ENCODE measurements at places on chromosomes 16 and 17.

GRCh38 chr17:43548689-43549379, 2.7 kb upstream of the ETV4 start:
- no peak for DNase-seq

DNA sequence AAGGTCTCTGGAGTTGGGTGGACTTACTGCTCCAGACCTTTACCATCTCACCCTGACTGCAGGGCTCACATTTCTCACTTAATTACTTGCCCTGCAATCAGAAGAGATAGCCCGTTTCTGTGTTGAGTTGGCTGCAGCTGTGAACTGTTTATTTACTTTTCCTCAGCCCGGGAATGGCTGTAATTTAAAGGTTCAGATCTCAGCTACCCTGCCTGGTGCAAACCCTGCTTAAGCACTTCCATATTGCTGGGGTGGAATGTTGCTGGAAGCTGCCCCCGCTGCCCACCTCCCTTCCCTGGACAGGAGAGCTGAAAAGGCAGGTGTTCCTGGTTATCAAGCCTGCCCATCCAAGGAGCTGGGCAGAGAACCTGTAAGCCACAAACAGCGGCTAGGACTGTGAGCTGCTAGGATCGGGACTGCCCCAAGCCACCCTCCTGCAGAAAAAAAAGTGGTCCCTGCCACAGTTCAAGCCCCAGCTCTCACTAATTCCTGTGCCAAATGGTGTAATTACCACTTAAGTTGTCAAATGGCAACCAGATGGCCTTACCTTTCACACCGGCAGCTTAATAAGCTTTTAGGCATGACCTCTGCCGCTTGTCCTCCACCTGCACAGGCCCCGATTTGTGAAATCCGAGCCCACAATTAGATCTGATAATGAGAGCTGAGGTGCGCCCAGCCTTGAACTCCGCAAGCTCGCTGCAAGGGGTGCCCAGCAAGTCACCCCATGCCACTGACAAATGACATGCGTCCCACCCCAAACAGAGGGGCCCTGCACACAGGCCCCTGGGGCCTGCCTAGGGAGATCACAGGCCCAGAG, 269.8 kb downstream of the C16orf95 start:
- no peak for DNase-seq

- DNase-seq = no peak
Observed at GRCh38 chr16:58124601-58124915, 4.6 kb downstream of the CFAP20 start.

- no peak for DNase-seq
Observed at GRCh38 chr16:49602201-49602975, 228.8 kb downstream of the C16orf78 start.

GRCh38 chr17:39090400-39090799, 61.0 kb downstream of the PLXDC1 start:
- DNase-seq = no peak

- no peak for DNase-seq
Observed at GRCh38 chr17:17780922-17781590, 55.7 kb downstream of the SREBF1 start.

- no peak for DNase-seq
Observed at GRCh38 chr16:72123426-72123825, 29.8 kb downstream of the DHX38 start.

DNA sequence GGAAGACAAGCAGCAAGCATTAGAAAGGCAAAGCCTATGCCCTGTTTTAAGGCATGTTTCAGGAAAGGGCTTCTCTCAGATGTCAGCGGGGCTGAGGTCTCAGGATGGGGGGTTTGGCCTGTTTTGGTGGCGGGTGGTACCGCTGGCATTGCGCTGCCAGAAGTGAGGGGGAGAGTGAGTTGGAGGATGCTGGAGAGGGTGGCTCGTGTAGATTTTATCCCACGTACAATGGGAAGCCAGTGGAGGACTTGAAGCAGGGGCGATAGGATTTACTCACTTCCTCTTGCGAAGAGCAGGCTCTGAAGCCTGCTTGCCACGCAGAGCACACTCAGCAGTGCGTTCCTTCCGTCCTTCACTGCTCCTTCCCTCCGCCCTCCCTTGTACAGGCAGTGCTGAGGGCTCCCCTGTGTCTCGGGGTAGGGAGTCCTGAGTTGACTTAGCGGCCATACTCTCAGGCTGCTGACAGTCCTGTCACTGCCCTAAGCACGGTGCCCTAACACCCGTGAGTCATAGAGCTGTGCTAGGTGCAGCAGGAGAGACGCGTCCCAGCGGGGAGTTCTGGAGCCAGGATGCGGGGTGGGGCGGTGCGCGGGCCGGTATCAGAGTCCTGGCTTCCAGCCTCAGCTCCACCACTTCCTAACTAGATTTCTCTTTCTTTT, 113.1 kb downstream of the SNX29 start:
- no peak for DNase-seq

GRCh38 chr17:79147746-79148506, 73.3 kb downstream of the ENGASE start:
- DNase-seq = no peak

- DNase-seq = no peak
Observed at GRCh38 chr16:56601325-56601724, 7.1 kb upstream of the MT2A start.

DNA sequence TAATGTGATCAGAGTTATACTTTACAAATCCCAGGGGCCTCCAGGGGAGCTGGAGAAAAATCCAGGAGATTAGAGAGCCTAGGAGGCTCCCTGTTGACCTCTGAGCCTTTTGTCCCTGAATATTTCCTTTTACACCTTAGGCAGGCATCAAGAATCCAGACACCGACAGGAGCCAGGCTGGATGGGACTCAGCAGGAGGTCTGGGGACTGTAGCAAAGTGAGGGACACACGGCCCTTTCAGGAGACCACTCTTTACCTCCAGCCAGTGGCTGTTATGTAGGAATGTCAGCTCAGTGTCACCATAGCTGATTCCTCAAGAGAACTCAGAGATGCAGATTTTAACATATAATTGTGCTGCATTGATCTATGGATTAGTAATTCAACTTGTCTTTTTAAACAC, 198.4 kb downstream of the SHISA9 start:
- DNase-seq = no peak

DNA sequence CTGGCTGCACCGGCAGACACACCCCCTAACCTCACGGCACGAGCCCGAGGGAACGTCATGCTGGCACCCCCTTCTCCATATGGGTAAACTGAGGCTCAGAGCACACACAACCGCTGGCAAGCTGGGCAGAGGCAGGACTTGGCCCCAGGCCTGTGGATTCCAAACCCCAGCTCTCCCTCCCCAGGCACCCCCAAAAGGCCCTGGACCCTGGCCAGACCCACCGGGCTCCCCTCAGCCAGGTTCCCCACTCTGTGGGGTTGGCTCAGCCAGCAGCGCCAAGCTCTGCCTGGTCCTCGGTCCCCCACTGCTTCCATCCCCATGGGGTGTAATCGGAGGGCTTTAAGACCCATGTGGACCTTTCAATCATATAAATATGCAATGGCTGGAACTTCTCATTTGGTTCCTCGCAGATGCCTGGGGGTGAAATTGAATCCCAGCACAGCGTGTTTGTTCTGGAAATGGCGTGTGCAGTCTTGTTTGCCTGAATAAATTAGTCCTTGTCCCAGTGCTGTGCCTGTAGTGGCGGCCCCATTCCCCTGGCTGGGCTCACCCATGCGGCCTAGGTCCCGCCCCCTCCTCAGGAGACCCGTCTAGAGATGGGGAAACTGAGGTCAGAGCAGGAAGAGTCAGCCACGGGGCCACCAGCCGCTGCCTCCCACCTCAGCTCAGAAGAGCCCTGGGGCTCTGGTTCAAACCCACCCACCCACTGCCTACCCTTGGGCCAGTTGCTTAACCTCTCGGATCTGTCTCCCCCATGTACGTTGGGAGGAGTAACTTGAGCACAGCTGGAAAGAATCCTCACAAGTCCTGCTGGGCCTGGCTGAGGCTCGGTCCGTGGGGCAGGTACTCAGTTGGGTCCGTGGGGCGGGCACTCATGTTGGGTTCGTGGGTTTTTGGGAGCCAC, 57.3 kb downstream of the ZFPM1 start:
- DNase-seq = no peak

GRCh38 chr17:66778531-66779236, 56.2 kb upstream of the CACNG5 start:
- DNase-seq = no peak

DNA sequence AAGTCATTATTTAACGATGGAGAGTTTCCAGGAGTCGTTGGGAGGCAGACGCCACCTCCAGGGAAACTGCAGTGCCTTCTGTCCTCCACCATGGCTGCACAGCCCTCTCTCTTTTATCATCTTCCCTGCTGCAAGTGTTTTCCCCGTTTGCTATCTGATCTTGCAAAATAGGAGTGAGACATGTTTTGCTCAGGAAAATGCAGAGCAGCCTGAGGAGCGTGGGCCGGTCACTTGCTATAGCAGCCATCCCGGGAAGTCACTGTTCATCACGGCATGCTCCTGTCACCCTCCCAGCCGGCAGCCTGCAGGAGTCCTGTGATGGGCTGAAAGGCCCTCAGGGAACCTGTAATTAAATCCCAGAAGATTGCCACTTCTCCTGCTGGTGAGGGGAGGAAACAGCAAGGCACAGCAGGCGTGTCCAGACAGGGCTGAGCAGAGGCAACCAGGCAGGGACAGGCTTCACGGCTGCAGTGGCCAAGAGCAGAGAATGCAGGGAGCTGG, 143.1 kb downstream of the GSG1L start:
- DNase-seq = no peak

DNA sequence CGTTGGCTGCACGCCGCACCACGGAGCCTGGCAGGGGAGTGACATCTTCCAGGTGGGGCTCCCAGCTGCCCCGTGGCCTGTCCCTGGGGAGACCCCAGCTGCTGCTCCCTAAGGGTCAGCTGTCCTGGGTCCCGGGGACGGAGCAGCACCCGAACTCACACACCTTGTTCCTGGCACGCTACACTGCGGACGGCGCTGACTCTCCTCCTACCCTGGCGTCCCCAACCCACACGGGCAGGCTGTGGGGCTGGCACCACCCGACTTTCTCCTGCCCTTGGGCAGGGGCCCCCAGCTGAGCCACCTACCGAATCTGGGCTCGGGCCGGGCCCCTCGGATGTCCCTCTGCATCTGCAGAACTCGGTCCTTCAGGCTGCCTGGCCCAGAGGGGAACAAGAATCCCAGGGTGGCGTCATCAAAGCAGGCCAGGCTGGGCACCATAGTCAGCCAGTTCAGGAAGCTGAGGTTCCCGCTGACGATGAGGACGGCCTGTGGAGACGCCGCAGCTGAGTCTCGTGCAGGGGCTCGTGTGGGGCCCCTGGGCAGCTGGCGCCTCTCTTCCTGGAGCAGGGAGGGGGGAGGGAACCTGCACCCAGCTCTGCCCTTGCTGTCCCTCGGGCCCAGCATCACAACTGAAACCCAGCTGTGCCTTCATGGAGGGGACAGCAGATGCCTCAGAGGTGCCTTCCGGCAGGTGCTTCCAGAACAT, 70.5 kb upstream of the GNG13 start:
- DNase-seq = no peak

DNA sequence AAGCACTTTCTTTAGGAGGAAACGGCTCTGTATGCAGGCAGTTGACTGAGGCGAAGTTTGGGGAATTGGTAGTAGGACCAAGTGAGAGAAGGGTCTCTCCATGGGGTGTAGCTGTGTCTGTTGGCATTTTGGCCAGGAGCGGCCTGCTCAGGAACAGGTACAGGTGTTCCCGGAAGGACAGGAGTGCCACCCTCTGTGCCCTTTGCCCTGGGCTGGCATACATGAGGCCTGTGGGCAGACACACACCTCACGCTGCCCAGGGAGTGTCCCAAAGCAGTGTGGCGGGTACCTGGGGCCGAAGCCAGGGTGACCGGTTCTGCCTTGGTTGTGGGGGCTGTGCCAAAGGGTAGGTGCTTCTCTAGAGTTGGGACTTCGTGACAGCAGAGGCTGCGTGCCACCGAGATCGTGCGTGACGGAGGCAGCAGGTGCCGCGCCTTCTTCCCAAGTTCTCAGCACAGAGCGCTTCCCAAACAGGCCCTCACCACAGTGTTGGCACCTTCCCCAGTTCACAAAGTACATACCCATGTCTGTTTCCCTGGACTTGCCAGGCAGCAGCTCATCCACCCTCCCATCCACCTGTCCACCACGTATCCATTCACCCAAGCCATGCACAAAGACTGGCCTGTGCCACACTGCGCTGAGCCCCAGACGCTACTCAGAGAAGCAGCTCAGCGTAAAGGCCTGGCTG, 19.9 kb upstream of the TCF25 start:
- DNase-seq = no peak

DNA sequence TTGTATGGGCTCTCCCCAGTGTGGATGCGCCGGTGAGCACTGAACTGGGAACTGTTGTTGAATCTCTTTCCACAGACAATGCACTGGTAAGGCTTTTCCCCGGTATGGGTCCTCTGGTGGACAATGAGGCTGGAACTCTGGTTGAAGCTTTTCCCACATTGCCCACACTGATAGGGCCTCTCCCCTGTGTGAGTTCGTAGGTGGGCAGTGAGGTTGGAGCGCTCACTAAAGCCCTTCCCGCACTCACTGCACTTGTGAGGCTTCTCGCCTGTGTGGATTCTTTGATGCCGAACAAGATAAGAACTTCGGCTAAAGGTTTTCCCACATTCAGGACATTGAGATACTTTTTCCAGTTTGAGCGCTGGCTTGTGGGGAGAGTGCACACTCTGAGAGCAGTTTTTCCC, 17.8 kb downstream of the ZSCAN32 start:
- DNase-seq = no peak

DNA sequence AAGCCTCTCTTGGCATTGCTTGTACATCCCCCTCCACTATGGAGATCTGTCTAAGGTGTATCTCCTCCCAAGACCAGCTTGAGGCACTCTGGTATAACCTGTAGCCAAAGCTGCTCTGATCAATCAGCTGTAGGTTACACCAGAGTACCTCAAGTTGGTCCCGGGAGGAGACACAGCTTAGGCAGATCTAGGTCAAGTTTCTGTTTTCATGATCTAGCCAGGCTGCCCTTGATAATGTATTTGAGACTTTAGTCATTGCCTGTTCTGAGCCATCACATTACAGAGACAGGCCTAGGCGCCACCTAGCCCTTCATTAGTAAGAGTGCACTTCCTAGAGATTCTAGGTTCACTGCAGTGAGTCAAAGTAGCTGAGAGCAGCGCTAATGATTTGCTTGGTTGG, 31.4 kb downstream of the ASGR1 start:
- no peak for DNase-seq

DNA sequence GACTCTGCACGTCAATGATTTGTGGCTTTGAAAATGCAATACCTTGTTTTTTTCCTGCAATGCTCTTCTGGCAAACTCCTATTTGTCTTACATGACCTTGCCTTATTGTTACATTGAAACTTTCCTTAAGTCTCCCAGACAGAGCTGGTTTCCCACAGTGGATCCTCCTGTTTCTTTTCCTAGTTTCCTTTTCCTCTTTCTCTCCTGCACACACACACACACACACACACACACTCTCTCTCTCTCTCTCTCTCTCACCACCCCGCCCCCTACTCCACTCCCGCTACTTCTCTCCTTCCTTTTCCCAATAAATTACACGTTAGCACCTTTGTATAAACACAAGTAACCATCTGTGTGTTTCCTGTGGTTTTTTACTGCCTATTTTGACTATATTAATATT, 2.3 kb downstream of the ORC6 start:
- DNase-seq = no peak

- DNase-seq = no peak
Observed at GRCh38 chr17:9183306-9183705, 162.0 kb downstream of the NTN1 start.
